ENCODE measurements at places on chromosomes 12 and 14.

GRCh38 chr14:74035556-74035955, 16.4 kb downstream of the BBOF1 start:
- no peak for DNase-seq

DNA sequence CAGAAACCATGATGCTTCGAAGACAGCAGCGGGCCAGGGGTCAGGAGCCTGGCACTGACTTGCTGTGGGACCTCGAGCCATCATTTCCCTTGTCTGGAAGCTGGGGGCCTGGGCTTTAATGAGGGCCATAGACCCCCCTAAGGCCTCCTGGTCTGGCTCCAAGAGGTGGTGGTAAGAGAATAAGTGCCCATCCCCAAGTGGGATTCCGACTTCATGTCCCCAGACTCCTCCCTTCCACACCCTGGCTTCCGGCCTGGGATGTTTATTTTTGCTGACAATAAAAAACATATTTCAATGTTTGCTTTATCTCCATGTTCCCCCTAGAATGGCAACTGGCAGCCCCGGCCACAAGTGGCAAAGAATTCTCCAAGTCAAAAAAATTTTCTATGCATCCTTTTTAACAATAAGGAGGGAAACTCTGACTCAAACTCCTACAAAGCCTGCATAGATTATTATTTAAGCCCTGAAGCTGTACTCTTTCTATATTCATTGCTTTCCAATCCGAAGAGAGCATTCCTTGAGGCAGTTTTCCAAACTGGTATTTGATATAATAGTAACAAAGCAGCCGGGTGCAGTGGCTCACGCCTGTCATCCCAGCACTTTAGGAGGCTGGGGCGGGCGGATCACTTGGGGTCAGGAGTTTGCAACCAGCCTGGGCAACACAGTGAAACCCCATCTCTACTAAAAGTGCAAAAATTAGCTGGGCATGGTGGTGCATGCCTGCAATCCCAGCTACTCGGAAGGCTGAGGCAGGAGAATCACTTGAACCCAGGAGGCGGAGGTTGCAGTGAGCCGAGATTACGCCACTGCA, 84.0 kb downstream of the ITPK1 start:
- no peak for DNase-seq

- DNase-seq: no peak
Measured at GRCh38 chr12:31821484-31821883, 92.7 kb upstream of the AMN1 start.

DNA sequence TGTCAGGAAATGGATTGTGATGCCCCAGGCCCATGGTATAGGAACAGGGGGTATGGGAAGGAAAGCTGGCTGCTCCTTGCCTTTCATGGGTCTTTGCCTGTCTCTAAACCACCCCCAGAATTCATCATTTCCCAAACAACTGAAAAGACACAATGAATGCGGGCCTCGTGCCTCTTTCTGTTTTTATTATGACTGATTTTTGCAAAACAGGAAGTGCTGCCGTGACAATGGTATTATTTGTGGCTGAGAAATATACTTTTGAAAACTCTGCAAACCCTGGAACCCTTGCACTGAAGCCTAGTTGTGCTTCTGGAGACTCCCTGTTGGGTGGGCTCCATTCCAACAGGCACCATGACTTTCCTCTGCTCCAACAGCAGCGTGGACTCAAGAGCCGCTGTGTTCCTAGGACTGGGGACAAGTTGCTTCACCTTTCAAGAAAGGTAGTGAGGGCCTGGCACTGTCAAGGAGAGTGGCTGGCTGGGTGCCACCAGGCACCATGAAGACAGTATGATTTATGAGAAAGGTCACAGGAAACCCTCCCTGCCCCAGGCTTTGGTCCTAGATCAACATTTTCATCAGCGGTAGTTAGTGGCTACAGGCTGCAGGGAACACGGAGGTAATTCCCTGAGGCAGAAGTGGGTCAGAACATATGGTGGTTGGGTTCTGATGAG, 4.8 kb upstream of the DGLUCY start:
- DNase-seq: no peak

DNA sequence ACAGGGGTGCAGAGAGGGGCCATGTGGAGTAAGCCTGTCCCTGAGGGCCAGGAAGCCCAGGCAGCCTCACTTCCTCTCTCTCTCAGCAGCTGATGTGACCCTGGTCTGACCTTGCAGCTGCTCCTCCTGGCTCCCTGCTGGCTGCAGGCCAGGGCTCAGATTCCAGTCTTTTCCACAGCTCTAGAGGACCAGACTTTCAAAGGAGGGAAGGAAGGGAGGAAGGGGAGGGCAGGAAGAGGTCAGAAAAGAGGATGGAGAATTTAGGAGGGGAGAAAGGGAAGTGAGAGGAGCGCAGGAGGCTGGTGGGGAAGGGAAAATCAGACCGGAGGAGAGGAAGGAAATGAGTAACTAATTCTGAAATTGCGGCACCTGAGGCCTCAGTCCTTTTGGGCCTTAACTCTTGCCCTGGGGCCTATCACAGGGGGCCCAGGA, 40.9 kb upstream of the VASH1 start:
- no peak for DNase-seq

GRCh38 chr14:93997916-93998870, 1.1 kb downstream of the CCDC197 start:
- DNase-seq: no peak

DNA sequence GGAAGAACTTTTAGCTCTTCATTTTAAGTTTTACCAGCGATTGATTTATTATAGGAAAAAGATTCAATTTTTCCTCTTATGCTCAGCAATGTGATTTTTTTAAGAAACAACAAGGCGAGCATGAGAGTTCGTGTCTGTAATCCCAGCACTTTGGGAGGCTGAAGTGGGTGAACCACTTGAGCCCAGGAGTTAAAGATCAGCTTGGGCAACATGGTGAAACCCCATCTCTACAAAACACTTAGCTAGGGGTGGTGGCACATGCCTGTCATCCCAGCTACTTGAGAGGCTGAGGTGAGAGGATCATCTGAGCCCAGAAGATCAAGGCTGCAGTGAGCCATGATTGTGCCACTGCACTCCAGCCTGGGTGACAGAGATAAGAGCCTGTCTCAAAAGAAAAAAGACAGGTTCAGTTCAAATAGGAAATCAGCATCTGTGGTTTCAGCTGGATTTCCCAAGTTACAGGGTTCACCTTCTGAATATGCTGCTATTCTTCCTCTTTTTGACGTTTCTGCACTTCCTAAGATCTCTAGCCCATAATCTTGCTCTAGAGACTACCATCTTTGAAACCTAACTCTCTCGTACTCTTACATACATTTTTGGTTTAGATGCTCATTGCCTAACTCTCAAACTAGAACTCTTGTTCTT, 274.7 kb downstream of the SEC23A start:
- no peak for DNase-seq

GRCh38 chr12:130427381-130427887, 89.7 kb downstream of the PIWIL1 start:
- DNase-seq: peak; percentile 81

DNA sequence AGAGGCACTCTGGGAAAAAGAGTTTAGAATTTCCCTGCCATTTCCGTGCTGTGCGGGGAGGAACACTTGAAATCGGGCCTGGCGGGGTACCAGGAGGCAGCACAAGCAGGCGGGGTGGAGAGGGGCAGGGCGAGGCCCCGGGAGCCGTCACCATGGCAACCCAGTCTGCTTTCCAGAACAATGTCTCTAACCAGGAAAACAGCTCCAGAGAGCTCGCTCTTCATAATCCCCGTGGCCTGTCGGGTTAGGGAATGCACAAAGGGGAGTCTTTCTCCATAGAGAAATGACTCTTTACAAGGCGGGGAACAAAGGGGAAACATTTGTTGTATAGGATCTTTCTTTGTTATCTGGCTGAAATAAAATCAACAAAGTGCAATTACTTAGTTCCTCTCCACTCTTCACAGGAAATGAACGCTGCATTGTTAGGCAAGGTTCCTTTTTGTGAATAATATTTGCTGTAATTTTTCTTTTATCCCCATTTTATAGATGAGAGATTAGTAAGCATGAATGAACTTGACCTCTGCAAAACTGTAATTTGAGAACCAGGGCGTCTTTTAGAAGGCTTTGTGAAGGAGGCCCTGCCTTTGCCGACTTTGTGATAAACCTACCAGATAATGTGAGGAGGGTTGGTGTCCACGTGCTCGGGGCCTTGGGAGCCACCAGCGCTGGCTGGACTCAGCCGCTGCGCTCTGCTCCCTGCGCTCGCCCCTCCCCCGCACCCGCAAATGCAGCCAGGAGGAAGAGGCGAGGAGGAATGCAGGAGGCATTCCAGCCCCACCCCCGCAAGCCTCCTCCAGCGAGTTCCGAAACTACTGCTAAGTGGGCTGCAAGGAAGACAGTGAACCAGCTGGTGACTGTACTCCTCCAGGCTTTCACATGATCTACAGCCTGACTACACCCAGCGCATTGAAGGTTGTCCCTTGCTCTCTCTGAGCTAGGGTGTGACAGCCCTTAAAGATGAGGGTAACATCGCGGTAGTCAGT, 105.2 kb upstream of the ATF7IP start:
- peak; percentile 93 for DNase-seq

DNA sequence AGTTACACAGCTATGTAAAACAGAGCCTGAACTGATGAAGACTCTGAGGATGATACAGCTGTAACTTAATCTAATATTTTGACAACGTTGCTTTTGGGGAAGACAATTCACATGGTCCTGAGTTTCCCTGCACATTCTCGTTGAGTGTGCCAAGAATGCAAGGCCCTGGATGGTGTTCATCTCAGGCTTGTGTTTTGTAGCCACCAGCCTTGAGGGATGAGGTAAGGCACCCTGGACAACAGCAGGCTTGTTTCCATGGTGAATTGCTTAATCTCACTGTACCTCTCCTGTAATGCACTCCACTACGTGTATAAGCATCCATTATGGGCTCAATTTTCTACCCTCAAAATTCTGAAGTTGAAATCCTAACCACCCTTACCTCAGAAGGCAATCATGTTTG, 2.1 kb downstream of the CATSPERB start:
- no peak for DNase-seq

DNA sequence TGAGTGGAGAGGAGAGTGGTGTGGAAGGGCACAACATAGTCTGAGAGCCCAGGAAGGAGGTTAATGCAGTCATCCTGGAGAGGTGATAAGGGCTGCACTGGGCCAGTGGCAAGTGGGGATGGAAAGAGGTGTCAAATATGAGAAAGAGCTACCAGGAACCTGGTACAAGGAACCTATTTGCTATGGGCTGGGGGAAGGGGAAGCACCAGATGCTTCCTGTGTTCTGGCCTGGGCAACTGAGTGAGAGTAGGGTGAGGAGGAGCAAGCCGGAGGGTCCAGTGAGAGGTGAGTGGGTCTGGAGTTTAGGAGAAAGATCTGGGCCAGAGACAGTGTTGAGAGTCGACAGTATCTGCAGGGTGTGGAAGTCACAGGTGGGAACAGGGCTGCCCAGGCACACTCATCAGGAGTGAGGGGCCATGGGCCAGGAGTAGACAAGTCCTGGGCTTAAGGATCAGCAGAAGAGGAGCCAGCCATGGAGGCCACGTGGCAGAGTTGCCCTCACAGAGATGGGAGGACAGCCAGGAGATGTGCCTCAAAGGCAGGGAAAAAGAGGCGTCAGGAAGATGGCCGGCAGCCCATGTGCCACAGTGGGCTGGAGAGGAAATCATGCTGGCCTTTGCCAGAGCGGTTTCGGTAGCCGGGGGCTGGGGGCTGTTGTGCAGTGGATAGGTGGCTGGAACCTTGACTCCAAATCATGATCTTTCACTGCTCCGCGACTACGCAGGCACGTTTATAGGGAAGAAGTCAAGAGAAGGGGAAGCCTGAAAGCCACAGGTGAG, 2.9 kb upstream of the AQP6 start:
- no peak for DNase-seq
